ENCODE measurements at places on chromosomes 12 and 14.
A peak's percentile ranks its signal among the peaks of the same experiment; 100 is the strongest.

DNA sequence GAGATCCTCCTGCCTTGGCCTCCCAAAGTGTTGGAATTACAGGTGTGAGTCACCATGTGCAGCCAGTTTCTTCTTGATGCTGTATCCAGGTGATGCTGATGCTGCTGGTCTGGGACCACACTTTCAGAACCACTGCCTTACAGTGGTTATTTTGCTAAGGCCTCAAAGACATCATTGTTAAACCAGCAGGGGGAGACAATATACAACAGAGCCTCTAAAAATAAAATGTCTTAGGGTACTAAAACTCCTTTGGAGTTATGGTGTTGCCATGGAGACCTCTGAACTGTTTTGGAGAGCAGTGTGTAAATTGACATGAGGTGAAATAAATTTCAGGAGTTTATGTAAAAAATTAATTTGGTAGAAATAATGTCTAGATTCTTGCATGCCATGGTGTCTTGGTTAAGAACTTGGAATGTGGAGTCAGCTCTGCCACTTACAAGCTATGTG, 1.1 kb upstream of the ARG2 start:
- peak; percentile 87 for DNase-seq

GRCh38 chr12:130031571-130032189, 127.9 kb upstream of the TMEM132D start:
- peak; percentile 3 for DNase-seq

GRCh38 chr12:94379479-94380113, 80.1 kb downstream of the CEP83 start:
- no peak for DNase-seq

DNA sequence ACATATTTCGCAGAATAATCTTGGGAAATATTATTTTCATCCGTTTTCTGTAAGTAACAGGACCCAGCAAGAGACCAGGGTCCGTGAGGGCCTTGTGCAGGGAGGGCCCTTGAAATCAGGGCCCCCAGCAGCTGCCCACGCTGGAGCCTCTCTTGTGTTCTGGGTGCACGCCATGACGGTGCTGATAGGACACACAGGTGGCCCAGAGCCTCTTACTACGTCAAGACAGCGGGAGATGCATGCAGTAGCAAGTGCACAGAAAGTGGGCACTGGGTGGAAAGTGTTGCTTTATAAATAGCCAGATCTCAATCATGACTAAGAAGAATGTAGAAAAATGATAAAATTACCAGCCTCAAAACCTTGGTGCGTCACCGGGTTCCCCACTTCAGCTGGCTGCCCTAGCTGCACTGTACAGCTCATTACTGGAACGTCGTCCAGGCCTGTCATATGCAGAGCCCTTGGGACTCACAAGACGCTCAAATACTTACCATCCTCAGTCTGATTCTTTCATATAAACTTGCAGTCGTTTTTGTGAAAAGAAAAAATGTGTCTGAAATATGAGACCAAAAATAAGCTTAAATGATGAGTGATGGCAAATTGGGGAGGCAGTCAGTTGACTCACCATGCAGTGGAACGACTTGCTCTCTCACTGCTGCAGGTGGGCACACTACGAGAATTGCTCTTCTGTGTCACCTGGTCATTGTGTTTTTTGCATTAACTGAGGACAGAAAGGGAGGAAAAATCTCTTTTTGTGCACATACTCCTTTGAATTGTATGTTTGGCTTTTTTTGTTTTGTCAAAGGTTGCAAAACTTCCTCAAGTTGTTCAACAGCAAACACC, 68.2 kb downstream of the DDX51 start:
- no peak for DNase-seq

DNA sequence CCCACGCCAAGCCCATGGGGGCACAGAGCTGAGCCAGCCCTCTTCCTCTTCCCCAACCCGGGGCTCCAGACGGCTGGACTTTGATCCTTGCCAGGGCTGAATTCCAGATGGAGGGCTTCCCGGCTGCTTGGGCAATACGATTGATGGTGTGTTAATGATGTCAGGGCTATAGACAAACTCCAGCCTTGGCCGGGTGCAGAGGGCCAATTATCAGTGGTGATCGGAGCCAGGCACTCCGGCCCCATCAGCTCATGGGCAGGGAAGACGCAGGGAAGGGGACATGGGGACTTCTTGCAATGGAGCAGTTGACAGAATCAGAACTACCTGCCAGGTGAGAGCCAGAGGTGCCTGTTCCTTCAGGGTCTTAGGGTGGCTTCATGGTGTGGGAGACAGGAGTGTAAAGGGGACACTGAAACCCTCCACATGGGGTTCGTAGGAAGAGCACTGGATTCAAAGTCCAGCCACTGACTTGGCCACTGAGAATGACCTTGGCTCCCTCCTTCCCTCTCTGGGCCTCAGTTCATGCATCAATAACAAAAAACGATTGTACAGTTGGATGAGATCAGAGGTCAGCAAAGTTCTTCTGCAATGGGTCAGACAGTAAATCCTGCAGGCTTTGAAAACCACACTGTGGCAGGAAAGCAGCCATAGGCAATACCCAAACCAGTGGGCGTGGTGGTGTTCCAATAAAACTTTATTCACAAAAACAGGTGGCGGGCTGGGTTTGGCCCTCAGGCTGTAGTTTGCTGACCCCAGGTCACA, 333.7 kb downstream of the MED13L start:
- no peak for DNase-seq

GRCh38 chr12:1590221-1590979, 4.0 kb downstream of the FBXL14 start:
- peak; percentile 77 for DNase-seq

DNA sequence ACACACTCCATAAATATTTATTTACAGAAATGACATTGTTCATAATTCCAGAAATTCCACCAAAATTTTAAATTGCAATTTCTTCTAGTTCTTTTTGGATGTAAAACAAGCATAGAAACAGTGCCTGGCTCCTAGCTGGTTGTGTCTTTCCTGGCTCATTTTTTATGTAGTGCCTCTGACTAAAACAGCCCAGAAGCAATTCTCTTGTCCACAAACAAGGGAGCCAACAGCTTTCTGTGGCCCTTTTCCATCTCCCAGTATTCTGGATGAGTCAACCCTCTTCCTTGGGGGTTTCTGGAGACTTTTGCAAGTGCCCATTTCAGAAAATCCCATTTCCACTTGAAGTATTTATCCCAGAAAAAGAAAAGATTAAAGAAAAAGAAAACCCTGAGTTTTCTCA, 141.4 kb downstream of the PHLDA1 start:
- no peak for DNase-seq

DNA sequence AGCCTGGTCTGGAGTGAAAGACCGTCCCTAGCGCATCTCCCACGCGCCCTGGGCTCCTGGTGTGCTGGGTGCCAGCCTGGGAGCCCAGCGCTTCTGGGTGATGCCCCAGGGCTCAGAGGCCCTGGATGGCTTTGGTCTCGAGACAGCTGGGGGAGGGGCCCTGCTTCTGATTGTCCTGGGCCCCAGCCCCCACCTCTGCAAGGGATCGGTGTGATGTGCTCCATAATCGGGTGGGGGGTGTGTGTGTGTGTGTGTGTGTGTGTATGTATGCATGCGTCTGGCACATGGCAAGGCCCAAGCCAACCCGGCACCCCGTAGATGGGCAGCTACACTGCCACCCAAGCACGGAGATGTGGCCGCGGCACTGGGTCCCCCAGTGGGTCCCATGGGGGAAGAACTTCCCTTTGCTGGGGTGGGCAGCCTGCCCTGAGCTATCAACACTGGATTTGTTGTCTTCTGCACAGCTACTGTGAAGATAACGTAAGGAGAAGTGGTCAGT, 3.1 kb downstream of the ZBTB42 start:
- peak; percentile 14 for DNase-seq

GRCh38 chr14:102840771-102841528, 63.7 kb downstream of the TRAF3 start:
- DNase-seq = no peak

DNA sequence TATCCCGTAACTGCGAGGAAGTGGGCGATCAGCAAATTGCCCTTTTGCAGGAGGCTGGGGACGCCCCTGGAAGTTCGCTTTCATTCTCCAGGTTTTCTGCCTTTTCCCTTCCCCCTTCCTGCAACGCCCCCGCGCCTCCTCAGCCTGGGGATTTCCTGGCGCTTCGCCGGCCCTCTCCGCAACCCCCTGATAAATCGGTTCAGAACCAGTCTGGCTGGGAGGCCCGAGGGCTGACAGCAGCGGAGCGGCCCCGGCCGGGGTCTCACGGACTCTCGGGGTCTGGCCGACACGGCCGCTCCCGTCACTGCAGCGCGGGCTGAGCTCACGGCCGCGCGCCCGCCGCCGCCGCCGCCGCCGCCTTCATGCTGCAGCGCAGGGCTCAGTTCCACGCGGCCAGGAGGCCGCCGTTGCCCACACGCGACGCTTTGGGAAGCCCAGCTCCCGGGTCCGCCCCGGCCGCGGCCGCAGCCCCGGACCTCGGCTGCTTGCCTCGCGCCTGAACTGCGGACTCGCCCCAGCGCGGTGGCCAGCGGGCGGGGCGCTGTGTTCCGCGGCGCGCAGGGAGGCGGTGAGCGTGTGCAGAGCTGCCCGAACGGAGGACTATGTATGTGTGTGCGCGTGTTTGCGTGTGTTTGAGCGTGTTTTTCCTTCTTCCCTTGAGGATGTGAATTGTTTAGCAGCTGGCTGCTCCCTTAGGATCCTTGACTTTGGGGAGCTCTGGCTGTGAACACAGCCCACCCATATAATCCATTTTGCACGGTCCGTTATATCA, at the start of gene LRFN5:
Gene LRFN5 (plus strand): TSS at position 345 of the 772 bp plus-strand sequence.
- peak; percentile 17 for DNase-seq

- DNase-seq = no peak
Observed at GRCh38 chr14:105151838-105152793, 16.5 kb downstream of the JAG2 start.

DNA sequence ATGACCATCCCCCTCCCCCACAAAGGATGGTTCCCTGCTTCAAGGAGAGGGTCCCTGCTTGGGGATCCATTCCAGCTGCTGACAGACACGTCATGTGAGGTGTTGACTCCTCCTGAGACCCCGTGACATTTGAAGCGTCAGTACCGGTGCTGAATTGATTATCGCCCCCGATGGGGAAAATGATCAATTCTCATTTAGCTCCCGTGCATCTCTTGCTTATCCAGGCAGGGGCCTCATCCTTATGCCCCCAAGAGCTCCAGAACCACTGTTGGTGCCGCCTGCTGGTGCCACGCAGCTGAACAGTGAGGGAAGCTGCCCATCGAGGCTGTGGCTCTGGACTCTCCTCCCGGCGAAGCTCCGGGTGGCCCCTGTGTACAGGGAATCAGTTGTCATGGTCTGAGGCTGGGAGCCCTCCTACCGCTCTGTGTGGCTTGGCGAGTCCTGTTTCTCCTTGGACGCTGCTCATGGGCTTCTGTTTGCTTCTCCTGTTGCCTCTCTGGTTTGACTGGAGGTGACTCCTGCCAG, 4.6 kb downstream of the KIF26A start:
- no peak for DNase-seq

GRCh38 chr12:69085852-69086251, 152.9 kb upstream of the CPM start:
- DNase-seq = no peak

- DNase-seq = peak; percentile 1
Observed at GRCh38 chr12:59803735-59804134, 207.9 kb downstream of the SLC16A7 start.

DNA sequence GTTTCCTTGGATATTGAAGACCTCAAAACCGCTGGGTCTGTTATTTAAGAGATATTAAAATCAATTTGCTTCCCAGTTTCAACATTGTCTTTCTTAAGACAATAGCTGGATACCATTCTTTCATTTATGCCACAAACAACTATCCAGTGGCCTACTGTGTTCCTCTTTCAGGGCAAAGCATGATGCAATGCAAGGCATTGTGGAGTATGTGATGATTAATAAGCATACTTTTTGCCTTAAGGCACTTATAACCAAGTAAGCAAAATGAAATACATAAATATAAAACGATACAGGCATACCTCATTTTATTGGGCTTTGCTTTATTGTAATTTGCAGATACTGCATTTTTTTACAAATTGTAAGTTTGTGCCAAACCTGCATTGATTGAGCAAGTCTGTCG, 45.5 kb downstream of the SCN8A start:
- no peak for DNase-seq

DNA sequence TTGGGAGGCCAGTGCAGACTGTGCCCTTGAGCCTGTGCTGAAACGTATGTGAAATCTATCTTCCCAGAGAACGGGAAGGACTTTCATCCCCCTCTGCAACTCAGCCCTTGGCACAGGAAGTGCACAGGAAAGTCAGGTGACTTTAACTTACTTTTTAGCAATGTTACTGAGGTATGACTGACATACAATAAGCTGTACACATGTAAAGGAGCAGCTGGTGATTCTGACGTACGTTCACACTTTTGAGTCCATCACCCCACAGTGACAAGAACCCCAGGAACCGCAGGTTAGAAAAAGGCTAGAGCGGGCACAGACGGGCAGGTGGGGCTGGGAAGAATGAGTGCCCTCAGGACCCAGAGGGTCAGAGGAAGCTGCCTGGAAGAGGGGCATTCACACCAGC, 48.0 kb downstream of the ARL6IP4 start:
- no peak for DNase-seq

DNA sequence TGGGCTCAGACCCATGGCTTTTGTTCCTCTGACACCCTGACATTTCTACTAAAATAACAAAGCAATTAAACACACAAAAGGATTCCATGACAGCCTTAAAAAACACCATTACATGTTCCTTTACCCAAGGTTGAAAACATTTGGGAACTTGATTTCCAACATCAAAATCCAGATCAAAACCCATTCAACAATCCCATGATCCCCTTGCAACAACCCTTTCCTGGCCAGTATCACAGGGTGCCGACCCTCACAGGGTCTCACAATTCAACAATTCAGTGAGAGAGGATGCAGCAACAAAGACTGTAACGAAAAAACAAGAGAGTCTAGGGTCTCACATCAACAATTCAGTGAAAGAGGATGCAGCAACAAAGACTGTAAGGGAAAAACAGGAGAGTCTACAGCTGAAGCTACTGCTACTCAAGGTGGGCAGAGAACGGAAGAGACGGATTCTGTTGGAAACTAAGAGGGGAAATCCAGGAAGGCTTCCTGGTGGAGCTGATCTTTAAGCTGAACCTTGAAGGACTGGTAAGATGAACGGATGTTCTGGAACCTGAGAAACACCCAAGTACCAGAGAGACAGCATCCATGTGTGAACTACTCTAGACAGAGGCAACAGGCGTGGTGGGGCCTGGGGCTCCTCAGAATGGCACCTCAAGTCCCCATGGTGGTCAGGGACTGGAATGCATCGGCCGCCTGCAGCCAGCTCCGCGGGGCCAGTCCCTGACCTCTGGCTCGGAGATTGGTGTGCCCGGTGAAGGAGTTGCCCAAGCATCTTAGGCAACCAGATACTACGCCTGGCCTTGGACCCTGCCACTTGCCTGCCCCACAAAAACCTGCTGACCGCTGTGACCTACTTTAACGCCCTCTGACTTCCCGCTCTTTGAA, 22.7 kb upstream of the ZFP36L1 start:
- no peak for DNase-seq
